ENCODE measurements at places on chromosomes 3 and 15.

DNA sequence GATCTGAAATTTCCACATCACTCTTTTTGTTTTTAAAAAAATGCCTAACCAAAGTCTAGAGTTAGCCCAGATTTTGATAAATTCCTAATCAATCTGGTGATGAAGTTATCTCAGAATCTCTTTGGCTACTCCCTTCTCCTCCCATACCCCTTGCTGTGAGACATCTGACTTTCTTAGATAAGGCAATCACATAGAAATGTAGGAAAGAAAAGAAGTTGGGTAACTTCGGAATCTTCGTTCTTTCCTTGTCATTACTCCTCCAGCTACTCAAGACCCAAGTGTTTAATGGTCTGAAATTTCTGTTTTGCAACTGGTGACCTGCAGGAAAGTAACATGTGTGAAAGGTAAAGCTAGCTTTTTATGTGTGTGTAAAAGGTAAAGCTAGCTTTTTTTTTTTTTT, 37.8 kb downstream of the MYL3 start:
- DNase-seq, result no peak

DNA sequence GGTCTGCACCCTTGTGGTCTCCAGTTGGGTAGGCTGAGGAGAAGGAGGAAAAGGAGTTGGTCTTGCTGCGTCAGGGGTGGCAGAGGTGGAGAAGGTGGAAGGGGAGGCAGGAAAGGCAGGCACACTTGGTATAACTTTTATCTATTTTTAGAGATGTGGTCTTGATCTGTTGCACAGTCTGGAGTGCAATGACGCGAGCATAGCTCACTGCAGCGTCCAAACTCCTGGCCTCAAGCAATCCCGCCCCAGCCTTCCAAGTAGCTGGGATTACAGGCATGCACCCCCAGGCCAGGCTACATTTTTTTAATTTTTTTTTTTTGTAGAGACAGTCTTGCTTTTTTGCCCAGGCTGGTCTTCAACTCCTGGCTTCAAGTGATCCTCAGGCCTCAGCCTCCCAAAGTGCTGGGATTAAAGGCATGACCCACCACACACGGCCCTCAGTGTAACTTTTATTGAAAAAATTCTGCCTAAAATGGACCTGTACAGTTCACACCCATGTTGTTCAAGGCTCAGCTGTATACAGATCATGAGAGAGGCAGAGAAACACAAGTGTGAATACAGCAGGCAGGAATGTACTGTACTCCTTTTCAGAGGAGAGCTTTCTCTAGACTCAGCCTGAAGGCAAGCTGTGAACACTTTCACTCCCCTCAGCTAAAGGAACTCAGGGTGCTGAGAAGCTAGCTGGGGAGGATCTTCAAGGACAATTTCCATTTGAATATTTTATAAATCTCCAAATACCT, 2.1 kb upstream of the RHOV start:
- no peak for DNase-seq

DNA sequence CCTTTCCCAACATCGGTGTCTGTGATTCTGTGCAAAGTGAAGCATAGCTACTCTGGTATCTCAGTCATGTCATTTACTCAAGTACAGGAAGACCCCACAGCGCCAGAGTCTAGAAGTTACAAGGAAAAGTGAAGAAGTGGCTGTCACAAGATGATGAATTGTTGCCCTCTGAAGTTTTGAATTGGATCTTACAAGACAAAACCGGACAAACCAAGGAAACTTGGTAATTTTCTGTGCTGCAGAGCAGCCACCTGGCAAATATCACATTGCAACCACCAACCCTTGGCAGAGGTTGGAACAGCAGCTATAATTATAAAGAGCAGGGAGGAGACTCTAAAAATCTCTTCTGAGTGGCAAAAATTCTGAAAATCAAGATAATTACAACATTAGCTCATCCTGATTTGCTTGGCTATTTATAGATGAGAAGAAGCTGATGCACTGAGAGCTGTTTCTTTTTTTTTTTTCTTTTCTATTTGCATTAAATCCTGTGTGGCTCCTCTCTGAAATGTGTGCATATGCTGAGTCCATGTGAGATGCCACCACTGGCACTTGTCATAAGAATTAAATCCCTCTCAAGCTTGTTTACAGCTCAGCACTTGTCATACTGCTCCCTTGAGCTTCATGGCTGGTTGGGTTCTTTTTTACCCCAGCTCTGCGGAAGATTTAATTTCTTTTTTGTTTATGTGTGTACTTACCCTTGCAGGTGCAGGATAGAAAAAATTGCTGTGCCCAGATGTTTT, 68.0 kb upstream of the MNS1 start:
- no peak for DNase-seq

DNA sequence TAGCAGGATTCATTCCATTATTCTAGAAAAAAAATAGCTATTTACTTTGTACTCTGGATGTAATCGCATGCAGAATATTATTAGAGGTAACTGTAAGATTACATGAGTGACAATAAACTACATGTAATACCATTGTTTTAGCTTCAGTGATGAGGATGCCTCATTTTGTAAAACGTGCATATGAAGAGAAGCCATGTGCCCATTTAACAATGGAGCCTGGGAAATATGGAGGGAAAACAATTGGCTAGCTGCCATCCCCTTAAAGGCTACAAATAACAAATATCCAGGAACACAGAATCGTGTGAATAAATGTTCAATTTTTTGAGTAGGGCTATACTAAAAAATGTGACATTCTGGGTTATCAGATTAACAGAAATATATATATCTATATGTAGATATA, 151.1 kb downstream of the SAMMSON start:
- DNase-seq, result no peak

DNA sequence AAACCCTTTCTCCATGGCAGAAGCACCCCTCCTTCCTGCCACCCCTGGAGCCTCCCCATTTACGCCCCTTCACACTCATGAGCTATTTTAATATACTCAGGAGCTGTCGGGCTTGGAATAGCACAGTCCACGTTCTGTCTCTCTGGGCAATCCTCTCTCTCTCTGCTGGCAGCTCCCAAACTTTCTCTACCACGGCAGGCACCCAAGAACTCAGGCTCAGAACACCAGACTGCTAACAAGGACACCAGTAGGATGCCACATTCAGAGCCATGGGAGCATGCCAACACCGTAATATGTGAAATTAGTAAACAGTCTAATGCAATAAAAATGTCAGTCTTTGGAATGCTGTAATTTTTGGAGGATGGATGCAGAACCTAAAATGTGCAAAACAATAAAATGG, 19.3 kb downstream of the TNFAIP8L3 start:
- no peak for DNase-seq

DNA sequence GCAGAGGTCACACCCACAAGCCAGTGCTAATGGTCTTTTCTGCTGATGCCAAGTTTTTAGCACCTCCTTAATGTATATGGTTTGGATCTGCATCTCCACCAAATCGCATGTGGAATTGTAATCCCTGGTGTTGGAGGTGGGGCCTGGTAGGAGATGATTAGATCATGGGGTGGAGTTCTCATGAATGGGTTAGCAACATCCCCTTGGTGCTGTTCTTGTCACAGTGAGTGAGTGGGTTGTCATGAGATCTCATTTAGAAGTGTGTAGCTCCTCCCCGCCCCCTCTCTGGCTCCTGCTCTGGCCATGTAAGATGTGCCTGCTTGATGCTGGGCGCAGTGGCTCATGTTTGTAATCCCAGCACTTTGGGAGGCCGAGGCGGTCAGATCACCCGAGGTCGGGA, 37.3 kb upstream of the KLHL6 start:
- DNase-seq, result no peak
